Colonic mucosa (tissue), 4 donors: ENCODE measurements at places on chromosomes 3 and 15. TPM values are rescaled to one million over a fixed set of nuclear protein-coding genes. Genes with fewer than 3 reads are reported as not detected.

PIGB gene
- total RNA-seq: 15.0 TPM

ZBTB20 gene
- total RNA-seq: 21.2 TPM

HIGD2B gene
- not detected for total RNA-seq

GCNT3 gene
- 261 TPM for total RNA-seq

MYO5C gene
- total RNA-seq: 71.4 TPM

RBP2 gene
- total RNA-seq: 1.4 TPM

BCL2A1 gene
- total RNA-seq: 0.86 TPM

RAB6B gene
- 5.6 TPM for total RNA-seq

ANKUB1 gene
- total RNA-seq: not detected

GOLGA6L10 gene
- total RNA-seq: 1.8 TPM

DNA sequence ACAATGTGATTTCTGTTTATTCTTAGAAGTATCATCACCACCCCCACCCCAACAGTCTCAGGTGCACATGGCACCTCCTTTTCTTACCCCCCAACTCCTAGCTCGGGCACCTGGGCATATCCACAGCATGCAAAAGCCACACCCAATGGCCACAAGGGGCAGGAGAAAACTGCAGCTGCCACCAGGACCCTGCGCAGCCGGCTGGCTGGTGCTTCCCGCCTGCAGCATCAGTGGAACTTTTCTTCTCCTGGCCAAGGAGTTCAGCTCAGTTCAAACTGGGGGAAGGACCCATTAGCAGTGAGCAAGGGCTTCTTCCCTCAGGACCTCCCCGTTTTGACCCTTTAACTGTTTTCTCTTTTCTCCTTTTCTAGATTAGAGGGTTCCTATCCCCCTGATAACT is 44.8 kb downstream of the TM4SF18 start:
- no peak for DNase-seq

DNA sequence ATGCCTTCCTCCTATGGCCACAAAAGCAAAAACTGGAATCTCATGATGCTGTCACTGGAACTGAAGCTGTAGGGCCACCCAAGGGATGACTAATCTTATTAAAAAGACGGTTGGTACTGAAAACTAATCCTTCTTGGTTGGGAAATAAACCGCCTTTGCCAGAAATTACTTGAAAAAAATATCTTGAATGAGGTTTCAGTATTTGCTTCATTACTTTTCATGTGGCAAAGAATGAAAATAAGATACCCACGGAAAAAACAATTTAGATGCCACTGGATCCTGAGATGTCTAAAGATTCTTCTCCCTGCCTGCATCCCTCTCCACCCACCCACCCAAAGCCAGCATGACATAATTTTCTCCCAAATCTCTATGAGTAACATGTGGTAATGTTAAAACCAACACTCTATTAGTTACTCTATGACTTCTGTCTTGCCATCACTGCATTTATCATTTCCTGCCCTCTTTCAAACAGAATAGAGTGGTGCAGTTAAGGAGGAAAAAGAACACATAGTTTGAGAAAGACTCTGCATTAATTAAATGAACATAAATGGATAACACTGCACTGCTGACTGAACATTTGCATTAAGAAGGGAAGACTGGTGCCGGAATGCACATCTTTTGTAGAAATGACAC is 111.8 kb upstream of the DPH6 start:
- DNase-seq: no peak

DNA sequence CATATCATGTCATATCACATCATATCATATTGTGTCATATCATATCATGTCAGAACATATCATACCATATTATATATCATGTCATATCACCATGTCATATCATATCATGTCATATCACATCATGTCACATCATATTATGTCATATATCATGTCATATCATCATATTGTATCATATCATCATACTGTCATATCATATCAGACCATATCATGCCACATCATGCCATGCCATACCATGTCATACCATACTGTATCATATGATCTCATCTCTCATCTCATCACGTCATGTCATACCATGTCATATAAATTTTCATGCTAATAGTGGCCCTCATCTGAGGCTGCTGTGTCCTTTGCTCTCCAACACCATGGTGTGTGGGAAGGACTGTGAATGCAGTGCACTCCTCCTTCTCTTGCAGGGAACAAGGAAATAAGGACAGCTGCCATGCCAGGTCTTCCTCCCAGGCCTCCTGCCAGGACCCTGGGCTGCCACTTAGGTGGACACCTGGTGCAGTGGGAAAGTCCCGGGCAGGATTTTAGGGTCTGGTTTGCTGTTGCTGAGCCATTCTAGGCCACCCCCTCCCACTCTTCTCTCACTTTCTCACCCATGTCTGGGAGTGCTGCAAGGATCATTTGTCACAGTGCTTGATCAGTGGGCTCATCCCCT is 72.4 kb upstream of the TRPM1 start:
- no peak for DNase-seq

GRCh38 chr3:45870099-45870498 is 16.2 kb upstream of the CCR9 start:
- DNase-seq: no peak

DNA sequence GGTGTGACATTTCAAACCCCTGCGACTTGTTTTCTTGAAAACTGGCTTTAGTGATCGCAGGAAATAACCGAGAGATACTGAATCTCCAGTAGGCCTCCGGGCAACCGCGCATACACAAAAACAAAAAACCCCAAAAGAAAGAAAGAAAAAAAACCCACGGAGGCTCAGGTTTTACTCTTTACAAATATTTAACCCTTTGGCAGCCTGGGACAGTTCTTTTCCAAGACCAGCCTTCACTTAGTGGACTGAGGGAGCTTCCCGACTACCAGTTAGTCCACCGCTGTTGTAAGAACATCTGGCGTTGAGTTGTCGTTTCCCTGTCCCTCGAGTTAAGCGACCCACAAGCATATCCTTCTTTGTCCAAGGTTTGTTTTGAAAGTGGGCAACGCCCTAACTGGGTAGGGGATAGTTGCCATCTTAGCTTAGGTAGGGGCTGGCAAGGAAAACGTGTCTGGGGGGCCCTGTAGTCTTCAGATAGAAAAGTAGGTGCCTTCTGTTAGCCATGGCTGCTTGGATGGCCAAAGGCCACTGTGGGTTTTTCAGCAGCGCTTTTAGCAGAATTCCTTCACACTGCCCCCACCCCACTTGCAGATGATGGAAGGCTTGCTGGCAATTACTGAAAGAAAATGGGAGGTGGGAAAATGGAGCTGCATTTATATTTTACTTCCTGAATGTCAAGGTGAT is 6.9 kb downstream of the ISL2 start:
- no peak for DNase-seq

- no peak for DNase-seq
Observed at GRCh38 chr15:57555270-57555669, 36.4 kb upstream of the MYZAP start.

DNA sequence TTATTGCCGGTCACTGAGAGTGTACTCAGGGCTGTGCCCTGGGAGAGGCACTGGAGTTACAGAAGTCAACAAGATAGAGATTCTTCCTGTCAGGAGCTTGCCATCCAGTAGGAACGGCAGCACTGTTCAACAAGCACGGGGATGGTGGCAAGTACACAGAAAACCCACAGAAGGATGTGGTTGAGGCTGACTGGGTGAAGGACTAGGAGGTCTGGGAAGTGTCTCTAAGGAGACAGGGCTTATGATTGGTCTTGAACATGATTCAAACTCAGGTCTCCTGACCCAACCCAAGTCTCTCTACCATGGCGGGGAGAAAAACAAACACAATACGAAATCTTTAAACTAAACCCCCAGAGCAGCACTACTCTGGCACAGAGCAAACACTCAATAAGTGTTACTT is 37.6 kb downstream of the ERICH6 start:
- no peak for DNase-seq

- DNase-seq: no peak
Observed at GRCh38 chr15:66677336-66677735, 24.7 kb upstream of the SMAD6 start.

DNA sequence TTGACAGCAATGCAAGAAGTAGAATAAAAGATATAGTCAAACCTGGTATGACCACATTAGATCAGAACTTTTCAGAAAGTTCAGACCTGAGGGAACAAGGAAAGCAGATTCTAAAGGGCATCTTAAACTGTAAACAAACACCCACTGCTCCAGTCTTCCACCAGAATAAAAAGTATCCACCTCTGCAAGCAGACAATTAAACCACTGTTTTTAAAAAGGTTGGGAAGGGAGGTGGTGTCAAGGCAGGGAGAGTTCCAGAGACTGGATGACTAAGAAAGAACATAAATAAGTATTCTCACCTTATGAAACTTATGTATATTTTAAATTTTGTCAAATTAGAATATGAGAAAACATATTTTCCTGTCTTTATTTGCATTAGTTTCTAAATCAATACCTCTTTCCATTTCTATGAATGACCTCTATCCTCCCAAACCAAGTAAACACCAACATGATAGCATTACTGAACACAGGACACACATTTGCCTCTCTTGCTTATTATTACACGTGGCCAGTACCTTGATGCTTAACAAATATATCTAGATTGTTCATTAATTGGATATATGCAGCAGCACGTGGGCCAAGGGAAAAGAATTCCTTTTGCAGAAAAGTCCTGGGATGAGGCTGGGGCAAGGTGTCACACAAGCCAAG is 31.6 kb downstream of the PIK3CB start:
- no peak for DNase-seq

GRCh38 chr3:87227104-87227834 is at the start of gene CHMP2B:
Gene CHMP2B, plus strand, starts transcription at chr3:87227309. Its CDS starts 214 bp downstream, at chr3:87227523.
- DNase-seq: peak; percentile 94

DNA sequence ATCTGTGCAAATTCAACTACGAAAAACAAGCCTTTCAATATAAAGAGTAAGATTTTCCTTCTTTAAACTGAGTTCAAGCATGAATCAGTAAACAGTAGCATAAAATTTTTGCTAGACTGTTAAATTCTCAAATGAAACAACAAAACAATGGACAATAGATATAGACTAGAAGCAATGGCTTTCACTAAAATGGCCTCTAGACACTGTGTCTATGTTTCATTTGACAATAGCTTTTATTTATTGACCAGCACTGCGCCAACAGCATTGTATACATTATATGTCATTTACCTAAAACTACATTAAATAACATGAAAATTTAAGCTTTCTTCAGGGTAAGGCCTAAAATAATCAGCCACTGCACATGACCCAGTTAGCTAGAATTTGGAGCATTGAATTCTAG is 148.5 kb downstream of the DUT start:
- no peak for DNase-seq

- no peak for DNase-seq
Observed at GRCh38 chr15:81302701-81303109, 21.2 kb downstream of the STARD5 start.

GRCh38 chr3:24905266-24905665 is 410.6 kb upstream of the THRB start:
- no peak for DNase-seq

DNA sequence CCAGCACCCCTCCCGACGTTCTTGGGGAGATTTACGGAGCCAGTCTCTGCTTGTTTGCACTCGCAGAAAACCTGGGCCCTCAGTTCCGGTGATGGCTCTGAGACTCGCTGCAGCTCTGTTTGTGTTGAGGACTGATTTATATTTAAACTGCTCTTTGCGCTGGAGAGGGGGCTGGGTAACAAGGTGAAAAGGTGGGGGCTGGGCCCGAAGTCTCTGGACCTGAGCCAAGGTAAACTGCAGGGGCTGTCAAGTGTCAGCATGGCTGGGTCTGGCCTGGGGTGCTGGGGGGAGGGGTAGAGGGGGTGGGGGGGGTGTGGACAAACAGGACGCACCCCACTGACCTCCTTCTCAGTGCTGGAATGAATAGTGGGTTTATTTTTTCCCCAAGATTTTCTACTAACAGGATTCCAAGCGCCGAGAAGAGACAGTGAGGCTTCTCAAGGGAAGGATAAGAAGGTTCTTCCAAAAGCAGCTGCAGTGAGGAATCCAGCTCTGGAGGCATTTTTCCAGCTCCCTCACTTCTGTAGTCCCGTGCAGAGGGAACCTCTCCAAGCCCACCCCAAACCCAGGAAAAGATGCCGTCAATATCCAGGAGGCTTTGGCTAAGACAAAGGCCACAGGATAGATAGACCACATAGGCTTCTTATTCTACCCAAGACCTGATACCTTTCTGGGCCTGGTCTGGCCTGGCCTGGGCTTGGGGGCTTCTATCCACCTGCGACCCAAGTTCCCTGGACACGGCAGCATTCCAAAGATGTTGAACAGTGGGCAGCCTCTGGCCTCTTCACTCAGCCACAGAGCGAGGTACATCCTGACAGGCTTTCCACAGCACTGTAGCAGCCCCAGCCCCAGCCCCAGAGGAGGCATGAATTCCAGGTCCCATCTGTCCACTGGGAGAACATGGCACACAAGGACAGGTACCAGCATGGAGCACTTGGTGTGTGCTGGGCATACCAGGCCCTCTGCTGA is 938 bp upstream of the SLCO2A1 start:
- DNase-seq: peak; percentile 18

DNA sequence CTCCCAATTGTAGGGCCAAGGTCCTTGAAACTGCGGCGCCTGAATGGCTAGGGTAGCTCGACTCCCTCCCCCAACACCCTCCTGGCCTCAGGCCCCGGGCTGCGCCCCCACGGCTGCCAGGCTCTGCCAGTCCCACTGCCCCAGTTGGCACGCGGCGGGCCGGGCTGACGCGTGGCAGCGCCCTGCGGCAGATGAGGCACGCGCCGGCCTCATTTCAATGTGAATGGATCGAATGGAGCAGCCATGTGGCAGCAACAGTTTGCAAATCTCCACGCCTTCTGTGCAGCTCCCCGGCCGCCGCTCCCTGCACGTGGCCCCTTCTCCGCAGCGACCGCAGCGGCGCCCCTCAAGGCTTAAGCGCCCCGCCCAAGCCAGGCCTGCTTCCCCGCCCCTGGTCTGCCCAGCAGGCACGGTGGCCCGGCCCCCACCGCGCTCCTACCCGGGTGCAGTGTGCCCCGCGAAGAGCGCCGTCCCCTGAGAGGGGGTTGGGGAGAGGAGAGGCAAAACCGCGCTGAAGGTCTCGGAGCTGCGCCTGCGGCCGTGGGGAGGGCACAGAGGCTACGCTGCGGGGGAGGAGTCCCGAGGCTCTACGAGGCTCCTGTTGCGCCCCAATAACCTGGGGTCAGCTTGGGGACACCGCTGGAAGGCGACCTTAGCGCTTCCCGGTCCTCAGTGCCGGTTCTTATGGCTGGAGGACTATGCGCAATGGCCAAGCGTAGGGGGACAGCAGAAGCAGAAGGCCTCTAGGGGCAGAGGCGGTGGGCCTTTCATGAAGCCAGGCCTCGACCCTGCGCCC is 3.1 kb upstream of the DLL4 start:
- DNase-seq: peak; percentile 56

DNA sequence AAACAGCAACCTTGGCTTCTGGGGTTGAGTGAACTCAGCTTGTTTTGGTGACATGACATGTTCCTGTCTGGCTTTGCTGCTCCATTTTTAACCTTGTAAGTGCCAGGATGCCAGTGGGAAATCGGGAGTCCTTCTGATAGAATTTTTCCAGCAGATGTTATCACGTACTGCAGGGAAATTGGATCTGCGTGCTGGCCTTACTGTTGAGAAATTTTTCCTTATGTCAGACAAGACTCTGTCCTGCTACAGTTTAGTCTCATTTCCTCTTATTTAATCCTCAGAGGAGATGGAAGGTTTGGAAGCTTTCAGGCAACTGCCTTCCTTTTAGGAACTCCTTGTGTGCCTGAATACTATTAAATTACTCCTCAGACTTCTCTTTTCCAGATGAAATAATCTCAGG is 80.6 kb downstream of the PGPEP1L start:
- DNase-seq: no peak

- DNase-seq: no peak
Observed at GRCh38 chr3:42795621-42796181, 8.6 kb downstream of the HIGD1A start.
